GM12892 (cell line): ENCODE measurements at places on chromosomes 7 and 10.

DNA sequence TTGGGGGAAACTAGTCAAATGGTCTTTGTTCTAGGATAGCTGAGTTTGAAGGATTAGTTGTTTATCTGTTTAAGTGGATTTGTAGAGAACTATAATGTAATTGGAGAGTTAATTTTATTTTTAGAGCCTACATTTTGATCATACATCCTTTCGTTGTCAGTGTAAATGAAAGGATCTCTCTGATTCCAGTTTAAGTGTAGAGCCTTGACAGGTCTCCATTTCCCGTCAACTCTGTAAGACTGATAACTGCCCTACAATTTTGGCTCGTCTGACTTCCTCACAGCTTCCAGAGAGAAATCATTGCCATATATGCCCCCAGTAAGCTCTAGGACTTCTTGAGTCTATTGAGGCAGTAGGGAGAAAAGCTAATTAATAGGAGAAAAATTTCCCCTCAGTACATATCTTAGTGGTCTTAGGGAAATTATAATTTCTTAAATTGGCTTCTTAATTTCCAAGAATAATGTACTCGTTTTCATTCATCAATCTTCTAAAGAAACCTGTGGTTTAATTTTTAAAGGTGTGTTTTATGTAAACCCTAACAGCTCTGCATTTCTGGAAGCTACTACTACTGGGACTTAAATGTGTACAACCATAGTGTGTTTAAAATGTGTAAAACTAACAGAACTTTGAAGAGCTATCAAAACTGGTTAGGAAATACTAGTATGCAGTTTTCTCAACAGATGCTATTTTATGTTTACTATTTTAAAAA is 3.8 kb downstream of the KMT2E start:
- DNase-seq: no peak

GRCh38 chr7:158858592-158859503 is 2.5 kb downstream of the DYNC2I1 start:
- no peak for DNase-seq

GRCh38 chr10:100995181-100995580 is 4.4 kb upstream of the LZTS2 start:
- no peak for DNase-seq

- no peak for DNase-seq
These were observed 128.7 kb downstream of the COBL start for GRCh38 chr7:51187941-51188340.
